ENCODE measurements at places on chromosomes 7 and 10.

DNA sequence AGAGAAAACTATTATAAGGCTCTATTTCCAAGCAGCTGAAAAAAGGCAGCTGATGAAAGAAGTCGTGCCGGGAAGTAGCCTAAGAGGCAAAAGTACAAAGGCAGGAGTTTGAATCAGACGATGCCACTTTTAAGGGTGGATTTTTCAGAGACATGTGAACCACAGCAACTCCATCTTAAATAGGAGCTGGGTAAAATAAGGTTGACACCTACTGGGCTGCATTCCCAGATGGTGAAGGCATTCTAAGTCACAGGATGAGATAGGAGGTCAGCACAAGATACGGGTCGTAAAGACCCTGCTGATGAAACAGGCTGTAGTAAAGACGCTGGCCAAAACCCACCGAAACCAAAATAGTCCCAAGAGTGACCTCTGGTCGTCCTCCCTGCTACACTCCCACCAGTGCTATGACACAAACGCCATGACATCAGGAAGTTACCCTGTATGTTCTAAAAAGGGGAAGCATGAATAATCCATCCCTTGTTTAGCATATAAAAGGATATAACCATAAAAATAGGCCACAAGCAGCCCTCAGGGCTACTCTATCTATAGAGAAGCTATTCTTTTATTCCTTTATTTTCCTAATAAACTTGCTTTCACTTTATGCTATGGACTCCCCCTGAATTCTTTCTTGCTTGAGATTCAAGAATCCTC is 45.5 kb upstream of the PRSS1 start:
- DNase-seq, result no peak

GRCh38 chr7:29989257-29989995 is at the start of gene SCRN1:
TSS of gene SCRN1 (minus strand) at chr7:29989801. CDS start at chr7:29969067, 20,734 bp downstream.
- DNase-seq, result peak; percentile 8

GRCh38 chr7:82410461-82410860 is 33.1 kb downstream of the CACNA2D1 start:
- no peak for DNase-seq

DNA sequence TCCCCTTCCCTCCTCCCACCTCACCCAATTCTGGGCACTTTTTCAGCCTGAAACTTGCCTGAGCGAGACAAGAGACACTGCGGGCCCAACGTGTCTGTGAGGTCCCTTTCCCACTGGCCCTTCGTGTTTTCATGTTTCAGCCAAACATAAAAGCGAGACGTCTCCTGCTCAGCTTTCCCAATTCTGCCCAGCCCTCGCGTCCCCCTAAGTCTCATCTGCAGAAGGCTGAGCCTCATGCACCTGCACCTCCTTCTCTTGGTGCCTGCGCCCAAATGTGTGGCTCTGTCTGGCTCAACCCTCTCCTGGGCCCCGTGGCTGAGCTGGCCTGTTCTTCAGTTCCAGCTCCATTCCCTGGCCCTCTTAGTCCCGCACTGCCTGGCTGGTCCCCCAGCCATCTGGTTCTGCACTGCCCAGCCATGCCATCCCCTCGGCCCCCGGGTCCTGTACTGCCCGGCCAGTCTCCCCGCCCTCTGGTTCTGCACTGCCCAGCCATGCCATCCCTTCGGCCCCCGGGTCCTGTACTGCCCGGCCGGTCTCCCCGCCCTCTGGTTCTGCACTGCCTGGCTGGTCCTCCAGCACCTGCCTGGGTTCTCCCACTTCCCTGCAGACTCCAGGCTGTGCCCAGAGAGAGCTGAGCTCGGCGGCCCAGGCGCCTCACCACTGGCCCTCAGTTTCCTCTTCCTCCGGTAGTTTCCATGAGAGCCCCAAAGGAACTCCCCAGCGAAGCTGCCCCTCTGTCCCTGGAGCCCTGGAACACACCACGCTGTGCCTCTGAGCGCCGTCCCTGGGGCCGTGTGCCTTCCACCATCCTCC is 224.1 kb downstream of the DNAJB6 start:
- DNase-seq, result no peak

DNA sequence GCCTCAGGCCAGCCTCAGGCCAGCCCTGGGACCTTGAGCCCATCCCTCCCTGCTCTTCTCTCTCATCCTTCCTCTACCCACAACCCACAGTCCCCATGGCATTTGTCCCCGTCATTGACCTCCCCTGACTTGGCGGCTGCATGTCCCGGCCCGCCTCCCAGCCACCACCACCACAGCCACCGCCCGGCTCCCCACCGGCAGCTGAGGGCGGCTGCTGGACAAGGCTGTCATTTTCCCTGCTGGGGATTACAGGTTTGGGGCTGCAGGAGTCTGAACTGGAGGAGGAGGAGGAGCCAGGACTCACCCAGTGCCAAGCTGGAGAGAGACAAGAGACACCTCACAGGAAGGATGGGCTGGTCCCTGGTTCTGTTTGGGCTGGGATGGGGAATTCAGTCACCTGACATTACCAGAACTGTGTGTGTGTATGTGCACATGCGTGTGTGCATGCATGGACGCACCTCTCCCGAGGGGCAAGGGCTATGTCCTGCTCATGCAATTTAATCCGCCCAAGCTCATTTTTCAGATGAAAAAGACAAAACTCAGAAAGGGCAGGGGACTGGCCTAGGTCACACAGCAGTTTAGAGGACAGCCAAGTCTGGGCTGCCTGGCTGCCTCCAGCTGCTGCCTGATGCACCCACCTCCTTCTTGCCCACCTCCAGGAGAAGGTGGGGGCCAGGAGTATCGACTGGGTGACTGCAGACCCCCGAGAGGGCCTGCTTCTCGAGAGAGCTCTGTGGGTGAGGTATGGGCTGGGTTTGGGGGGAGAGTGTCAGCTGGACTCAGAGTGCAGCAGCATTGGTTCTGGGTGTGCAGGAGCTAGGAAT is 113.1 kb downstream of the ZMIZ1 start:
- DNase-seq, result no peak

DNA sequence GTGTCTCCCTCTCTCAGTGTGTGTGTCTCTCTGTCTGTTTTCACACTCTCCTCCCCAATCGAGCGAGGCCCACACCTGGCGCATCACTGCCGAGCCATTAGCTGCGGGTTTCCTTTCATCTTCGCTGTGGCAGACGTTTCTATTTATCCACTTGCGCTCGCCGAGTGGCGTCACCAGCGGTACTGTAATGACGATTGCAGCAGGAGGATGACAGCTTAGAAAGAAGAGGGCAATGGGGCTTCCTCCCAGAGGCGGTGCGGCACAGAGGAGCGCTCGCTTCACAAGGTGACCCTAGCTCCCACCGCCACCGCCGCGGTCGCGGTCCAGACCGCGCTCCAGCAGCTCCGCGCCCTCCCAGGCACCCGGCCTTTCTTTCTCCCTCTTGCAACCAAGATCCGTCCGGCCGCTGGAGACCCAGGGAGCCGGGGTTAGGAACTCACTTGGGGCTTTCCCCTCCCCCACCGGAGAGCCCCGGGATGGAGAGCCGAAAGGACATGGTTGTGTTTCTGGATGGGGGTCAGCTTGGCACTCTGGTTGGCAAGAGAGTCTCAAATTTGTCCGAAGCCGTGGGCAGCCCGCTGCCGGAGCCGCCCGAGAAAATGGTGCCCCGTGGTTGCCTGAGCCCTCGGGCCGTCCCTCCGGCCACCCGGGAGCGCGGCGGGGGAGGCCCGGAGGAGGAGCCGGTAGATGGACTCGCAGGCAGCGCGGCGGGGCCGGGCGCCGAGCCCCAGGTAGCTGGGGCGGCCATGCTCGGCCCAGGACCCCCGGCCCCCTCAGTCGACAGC is at the start of gene EVX1:
TSS of gene EVX1 (plus strand) at position 248 of the 785 bp plus-strand sequence. CDS start at position 477, 229 bp downstream.
- no peak for DNase-seq

DNA sequence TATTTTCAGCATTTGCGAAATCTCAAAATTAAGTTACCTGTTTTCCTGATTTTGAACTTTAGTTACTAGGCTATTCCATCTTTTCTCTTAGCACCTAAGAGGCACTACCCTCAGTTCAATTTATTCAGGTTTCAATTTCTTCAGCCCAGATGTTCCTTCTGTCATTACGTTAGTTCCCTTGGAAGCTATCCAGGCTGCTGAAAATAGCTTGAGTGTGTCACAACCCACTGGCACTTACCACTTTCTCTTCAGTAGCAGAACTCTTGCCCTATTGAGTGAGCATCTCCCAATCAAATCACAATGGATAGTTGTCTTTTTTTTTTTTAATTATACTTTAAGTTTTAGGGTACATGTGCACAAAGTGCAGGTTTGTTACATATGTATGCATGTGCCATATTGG is 332.7 kb upstream of the LRGUK start:
- peak; percentile 20 for DNase-seq

DNA sequence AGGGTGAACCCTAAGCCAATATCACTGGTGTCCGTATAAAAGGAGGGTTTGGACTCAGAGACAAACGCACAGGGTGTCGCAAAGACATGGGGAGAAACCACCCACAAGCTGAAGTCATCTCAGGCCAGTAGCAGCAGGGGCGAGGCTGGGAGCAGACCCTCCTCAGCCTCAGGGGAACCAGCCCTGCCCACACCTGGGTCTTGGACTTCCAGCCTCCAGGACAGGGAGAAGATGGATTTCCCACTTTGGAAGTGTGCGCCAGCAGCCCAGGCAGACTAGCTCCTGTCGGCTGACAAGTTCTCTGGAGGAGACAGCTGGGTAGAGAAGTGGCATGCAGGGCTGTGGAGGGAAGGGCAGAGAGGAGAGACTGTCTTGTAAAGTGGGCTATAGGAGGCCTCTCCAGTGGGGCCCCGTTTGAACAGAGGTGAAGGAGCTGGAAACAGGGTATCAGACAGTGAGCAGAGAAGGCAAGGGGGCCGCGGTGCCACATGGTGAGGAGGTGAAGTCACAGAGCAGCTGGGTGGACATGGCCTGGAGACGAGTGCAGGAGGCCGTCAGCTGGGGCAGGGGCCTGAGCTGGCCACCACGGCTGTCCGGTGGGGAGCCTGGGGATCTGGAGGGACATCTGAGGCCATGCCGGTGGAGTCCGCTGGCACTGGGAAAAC is 475.6 kb downstream of the PTPRN2 start:
- DNase-seq, result no peak

DNA sequence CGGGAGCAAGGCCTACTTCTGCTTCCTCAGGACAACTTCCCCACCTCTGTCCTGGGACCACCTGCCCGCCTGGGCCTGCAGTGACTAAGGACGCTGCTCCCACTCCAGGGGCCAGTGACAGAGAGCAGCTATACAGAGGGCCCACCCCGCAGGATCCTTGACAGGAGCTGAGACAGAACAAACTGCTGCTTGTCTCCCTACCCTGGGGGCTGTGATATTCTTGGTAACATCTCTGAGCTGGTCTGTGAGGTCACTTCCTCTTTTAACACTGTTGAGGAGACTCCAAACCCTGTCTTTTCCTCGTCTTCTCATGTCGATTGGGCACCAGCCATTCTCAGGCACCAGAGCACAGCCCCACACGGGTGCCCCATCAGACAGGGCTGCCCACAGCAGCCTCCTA is 6.9 kb upstream of the MRPS24 start:
- DNase-seq, result no peak

GRCh38 chr10:29022513-29022912 is 266.4 kb upstream of the LYZL1 start:
- DNase-seq, result no peak

DNA sequence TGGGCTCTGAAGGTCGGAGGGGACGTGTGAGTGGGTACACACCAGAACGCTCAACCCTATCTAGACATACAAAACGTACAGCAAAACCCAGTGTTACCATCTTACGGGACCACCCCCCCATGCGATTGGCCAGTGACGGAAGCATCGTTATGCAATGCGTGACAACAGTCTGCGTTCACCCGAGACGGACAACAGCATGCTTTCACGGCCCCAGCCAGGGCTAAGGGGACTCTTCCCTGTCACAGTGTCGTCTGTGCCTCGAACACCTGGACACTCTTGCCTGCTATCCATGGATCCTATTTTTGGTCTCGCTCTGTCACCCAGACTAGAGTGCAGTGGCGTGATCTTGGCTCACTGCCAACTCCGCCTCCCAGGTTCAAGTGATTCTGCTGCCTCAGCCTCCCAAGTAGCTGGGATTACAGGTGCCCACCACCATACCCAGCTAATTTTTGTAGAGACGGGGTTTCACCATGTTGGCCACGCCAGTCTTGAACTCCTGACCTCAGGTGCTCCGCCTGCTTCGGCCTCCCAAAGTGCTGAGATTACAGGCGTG is 23.3 kb downstream of the DPYSL4 start:
- DNase-seq, result no peak

GRCh38 chr7:94059746-94060145 is 55.6 kb upstream of the BET1 start:
- DNase-seq, result peak; percentile 83

DNA sequence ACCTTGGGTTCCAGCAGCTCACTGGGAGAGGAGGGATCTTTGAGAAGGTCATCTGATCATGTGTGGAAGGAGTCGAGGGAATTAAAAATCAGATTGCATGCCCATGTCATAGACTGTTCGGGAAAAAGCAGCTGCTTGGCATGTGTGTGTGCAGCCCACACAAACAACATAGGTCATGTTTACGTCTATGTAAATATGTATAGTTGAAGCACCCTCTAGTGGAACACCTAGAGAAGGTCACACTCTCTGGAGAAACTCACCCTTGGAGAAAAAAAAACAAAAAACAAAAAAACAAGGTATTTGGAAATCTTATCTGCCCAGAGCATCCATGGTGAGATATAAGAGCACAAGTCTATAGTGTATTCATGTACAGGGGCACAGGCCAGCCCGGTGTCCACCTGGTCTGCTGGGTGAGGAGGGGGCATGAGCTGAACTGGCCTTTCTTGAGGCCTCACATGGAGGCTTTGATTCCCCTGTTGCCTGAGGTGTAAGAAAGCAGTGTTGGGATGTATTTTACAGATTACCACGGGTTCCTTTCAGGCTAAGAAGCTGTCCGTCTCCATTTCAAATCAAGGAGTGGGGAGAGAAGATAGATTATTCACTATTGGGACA is 98.0 kb downstream of the NPY start:
- DNase-seq, result no peak

DNA sequence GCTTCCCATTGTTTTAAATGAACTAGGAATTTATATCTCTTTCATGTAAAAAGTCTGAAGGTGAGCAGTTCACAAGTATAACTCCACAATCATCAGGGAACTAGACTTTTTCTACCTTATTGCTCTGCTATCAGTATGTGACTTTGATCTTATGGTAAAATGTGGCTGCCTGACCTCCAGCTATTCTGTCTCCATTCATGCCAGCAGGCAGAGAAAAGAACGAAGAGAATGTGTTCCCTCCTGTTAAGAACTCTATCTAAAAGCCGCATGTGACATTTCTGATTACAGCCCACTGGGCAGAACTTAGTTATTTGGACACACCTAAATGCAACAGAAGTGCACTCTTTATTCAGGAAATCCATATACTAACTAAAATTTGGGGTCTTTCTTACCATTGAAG is 102.8 kb upstream of the MBL2 start:
- DNase-seq, result no peak

Data from GM04504 (cell line).